ENCODE measurements at places on chromosomes 5 and 9.
A peak's percentile ranks its signal among the peaks of the same experiment; 100 is the strongest.

DNA sequence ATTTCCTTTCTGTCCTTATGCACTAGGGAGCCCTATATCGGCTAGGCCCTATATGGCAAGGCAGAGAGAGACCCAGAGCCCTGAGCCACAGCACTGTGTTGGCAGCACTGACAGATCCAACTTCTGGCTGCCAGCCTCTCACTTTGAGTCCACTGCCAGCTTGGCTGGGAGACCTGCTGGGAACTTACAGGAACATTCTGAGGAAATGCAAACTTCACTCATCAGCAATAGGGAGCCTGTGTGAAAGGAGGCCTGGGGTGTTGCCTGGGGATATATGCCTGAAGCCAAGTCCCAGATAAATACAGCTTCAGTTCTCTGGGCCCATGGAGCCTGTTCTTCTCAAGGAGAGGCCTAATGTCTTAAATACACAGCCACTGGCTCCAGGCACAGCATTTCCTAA is 78.0 kb downstream of the ADRB2 start:
- no peak for DNase-seq

GRCh38 chr5:142222866-142223558 is 101.8 kb downstream of the SPRY4 start:
- no peak for DNase-seq

DNA sequence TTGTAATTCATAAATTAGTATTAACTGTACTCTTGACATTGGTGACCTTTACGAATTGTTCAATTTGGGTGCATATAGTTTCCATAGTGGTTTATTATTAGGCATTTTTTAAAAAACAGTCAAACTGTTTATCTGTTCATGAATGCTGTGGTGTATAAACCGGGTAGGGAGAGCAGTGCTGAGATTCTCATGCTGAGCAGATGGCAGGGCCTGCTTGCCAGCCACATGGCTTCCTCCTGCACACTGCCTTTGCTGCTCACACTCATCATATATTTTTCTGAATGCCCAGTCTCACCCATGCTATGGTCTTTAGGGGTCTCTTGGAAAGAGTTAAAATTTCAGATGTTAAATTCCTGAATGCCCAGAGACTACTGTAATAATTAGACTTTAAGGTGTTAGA is 40.8 kb downstream of the NNT start:
- DNase-seq, result no peak

GRCh38 chr5:5755888-5756287 is 333.4 kb downstream of the ICE1 start:
- no peak for DNase-seq

- peak; percentile 17 for DNase-seq
These were observed 82.7 kb downstream of the HSD17B3 start for GRCh38 chr9:96219026-96219899.

- DNase-seq, result no peak
These were observed 127.4 kb downstream of the BARX1 start for GRCh38 chr9:93827545-93828330.

GRCh38 chr5:157350939-157351801 is 85.2 kb downstream of the CYFIP2 start:
- no peak for DNase-seq

GRCh38 chr5:151151793-151152192 is 5.8 kb downstream of the ANXA6 start:
- DNase-seq, result no peak

DNA sequence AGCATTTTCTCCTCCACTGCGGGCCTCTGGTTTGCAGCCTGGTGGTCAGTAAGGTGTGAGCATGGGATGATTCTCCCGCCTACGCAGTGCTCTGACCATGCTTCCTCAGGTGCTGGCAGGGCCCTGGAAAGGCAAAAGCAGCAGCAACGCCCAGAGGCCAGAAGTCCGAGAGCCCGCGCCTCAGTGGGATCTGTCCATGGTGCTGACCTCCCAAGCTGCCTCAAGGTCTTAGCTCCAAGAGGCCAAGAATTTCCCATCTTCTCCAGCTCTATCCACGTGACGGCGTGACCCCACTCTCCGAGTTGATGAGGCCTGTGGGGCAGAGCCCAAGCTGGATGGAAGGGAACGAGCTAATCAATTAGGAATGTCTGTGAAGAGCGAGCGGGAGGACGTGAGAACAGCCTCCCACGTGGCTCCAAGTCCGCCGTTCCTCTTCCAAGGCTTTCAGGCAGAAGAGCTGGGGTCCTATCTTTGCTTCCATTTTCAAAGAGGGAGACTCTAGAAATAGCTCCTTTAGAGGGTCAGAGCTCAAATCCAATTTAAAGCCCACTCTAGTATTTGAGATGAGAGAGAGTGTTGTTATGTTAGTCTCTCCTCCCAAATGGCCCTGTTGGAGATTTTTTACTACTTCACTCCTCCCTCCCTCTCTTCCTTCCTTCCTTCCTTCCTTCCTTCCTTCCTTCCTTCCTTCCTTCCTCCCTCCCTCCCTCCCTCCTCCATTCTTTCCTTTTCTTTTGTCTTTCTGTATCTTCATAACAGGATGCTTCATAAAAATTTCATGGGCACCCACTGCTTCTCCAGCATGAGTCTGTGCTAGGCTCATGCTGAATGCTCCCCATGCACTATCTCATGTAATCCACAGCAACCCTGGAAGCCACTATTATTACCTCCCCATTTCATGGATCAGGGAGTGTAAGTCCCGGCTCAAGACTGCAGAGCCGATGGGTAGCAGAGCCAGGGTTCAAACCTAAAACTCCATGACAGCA is 69.3 kb downstream of the OLFM1 start:
- DNase-seq, result no peak

GRCh38 chr5:6747103-6747502 is 33.9 kb downstream of the TENT4A start:
- DNase-seq, result no peak

GRCh38 chr5:56078278-56079156 is 83.8 kb upstream of the IL6ST start:
- DNase-seq, result no peak

GRCh38 chr9:8391566-8391965 is 592.0 kb upstream of the DMAC1 start:
- DNase-seq, result no peak

DNA sequence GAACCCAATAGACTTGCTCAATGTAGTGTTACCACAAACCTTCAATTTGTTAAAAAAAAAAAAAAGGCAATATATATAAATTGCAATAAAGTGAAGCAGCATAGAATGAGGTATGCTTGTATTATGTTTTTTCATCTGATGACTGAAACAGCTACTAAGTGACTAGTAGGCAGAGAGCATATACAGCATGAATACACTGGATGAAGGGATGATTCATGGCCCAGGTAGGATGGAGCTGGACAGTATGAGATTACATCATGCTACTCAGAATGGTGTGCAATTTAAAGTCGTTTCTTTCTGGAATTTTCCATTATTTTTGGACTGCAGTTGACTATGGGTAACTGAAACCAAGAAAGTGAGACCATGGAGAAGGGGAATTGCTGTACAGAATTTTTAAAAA is 161.2 kb downstream of the GNA14 start:
- DNase-seq, result no peak

GRCh38 chr5:169265888-169266287 is 35.1 kb downstream of the SLIT3 start:
- DNase-seq, result no peak

GRCh38 chr5:56129288-56129687 is 103.8 kb downstream of the ANKRD55 start:
- no peak for DNase-seq

- DNase-seq, result no peak
These were observed 35.2 kb downstream of the DDX4 start for GRCh38 chr5:55773057-55773456.

- no peak for DNase-seq
These were observed 511.7 kb downstream of the CDH12 start for GRCh38 chr5:22341406-22341805.

Measured in stimulated activated CD4-positive, alpha-beta T cell treated with anti-CD3 and anti-CD28 coated beads, TNF-alpha, amount 100 ng/mL, for 4 hours (primary cell).